AG04449 (cell line): ENCODE measurements at places on chromosomes 2 and 18.
A peak's percentile ranks its signal among the peaks of the same experiment; 100 is the strongest.

- no peak for DNase-seq
Measured at GRCh38 chr2:236554629-236555282, 14.9 kb upstream of the ACKR3 start.

DNA sequence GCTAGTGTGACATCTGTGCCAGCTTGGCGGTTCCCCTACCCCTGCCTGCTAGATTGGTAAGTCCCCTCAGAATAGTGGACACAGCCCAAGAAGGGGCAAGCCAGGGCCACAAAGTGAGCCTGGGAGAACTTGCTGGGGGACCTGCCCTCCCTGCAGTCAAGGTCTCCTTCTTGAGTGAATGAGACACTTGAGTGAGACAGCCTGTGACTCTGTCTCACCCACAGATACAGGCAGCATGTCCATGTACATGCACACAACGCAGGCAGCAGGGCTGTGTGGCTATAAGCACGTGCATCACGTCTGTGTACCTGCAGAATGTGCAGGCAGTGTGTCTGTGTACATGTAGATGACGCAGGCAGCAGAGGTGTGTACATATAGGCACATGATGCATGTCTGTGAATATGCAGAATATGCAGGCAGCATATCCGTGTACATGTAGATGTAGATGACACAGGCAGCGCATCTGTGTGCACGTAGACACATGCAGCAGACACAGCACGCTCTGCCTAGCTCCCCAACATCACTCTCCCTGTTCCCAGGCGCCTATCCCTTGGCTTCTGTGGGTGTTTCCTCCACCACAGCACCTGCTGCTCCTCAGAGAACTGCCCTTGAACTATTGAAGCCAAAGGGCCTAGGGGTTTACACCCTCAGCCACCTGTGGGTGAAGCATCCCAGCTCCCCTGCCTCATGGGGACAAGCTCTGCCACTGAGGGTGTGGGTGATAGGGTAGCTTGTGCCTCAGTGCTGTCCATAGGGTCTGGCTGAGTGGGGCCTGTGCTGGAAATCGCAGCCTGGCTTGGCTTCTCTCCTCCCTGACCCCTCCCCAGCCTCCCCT lies 147.2 kb upstream of the TWIST2 start:
- no peak for DNase-seq

DNA sequence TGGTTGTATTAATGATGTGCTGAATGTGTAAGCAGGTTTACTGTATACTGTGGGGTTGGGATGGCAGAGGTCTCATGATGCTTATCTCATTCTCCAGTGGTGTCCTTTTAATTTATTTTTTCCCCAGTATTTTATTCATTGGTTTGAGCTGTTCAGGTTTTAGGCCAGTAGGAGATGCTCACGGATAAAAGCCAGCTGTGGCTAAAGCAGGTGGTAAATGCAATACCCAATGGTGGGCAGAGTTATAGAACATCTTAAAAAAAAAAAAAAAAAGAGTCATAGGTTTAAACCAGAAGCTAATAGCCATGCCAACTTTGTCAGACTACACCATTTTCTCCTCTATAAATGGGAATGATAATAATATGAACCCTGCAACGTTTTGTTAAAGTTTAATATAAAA lies 57.8 kb upstream of the NEUROD1 start:
- DNase-seq, result no peak

DNA sequence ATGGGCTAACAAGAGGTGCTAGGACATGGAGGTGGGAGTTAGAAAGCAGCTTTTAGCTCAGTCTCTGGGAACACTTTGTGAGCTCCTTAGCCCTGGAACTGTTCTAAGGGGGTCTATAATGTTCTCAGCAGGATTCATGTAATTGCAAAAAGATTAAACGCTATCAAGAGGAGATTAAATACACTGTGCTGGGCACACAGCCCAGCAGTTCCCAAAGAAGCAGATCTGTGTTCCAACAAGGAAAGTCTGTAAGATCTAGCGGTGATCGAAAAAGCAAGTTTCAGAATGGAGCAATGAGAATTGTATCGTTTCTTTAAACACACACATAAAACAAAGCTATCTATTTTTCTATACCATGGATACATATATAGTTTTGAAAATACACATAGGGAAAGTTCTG lies 2.4 kb upstream of the ARID5A start:
- DNase-seq, result no peak

DNA sequence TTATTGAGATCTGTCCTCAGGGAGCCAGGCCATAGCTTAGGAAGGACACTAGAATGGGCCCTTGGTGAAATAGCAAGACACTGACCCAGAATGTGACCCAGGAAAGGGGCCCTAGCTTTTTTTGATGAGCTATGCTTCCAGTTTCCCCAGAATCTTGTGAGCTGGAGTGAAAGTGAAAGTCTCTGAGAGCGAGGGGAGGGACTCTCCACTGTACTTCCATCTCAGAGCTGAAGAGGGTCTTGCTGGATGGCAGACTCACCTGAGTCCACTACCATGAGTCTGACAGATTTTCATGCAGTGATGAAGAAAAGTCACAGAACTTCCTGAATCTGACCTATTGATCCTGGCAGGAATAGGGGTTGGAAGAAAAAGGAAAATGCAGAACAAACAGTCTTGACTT lies 3.1 kb downstream of the ARHGAP25 start:
- DNase-seq, result no peak

- no peak for DNase-seq
Measured at GRCh38 chr2:130842770-130843169, 6.1 kb downstream of the ARHGEF4 start.

DNA sequence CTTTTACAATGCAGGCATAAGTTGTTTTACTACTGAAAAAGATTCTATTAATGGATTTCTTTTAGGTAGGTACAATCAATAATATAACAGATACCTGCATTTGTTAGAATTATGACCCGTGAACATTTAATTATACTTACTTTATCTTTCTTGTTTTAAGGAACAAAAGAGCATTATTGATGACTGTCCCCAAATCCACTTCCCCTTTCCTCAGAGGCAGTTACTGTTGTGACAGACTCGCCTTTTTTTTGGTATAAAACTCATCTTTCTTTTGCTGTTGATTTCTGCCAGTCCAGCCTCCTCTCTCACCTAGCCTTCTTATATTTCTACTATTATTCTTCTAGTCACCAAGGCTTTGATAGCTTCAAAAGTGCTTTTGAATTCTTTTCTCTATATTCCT lies 12.1 kb downstream of the ACTR3 start:
- no peak for DNase-seq

DNA sequence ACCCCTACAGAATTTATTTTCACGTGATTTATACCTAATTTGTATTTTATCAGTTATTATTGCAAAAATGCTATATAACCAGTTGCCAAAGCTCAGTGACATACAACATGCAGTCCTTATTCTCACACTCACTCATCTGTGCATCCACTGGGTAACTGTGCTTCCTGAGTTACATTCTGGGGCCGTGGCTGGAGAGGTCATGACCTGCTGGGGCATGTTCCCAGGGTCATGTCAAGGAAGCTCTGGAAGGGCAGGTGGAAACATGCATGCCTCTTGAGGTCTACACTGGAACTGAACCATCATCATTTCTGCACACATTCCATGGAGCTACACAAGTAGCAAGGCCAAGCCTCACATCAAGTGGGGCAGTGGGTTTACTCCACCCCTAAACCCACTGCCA lies 715.5 kb downstream of the CNTNAP5 start:
- no peak for DNase-seq

- no peak for DNase-seq
Measured at GRCh38 chr2:27021253-27022049, 11.3 kb upstream of the TMEM214 start.

- DNase-seq, result no peak
Measured at GRCh38 chr18:69854455-69854854, 93.2 kb downstream of the CD226 start.

GRCh38 chr18:37482002-37482401 lies 83.6 kb downstream of the CELF4 start:
- no peak for DNase-seq

DNA sequence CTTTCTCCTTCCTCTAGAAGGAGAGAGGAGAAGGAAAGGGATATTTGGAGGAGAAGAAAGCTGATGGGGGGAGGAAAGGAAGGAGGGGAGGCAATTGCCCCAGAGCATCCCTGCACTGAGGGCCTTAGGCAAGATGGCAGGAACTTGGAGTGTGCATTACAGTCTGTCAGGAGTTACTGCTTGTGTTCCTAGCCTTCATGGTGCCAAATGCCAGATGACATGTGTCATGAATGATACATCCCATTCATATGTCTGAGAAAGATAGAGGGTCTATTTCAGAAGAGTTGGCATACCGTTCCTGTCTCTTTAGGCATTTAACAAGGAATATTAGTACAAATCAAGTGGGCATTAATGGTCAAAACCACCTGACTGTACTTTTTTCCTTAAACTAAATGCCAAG lies 232.1 kb upstream of the NT5C1B start:
- DNase-seq, result no peak

DNA sequence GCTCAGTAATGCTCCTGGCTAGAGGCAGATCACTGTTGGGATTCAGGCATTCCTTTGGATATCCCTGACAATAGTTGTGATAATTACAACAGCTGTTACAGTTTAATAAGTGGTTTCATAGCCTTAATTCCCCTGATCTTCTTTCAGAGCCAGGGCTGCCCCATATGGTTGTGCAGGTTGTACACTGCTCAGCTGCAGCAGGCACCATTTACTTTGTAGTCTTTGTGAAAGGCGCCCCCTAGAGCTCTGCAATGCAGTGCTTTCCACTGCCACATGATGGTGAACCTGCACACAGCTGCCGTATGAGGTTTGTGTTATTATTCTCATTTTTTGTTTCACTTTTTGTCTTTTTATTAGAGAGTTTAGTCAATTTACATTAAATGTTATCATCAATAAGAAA lies 239.1 kb downstream of the KCNS3 start:
- no peak for DNase-seq

- DNase-seq, result no peak
Measured at GRCh38 chr2:48714245-48714644, 41.3 kb downstream of the LHCGR start.

- DNase-seq, result peak; percentile 97
Measured at GRCh38 chr2:237315170-237315828, 98.7 kb downstream of the COL6A3 start.

GRCh38 chr2:42408009-42408408 lies 47.0 kb upstream of the COX7A2L start:
- no peak for DNase-seq

- no peak for DNase-seq
Measured at GRCh38 chr2:237480988-237481525, 6.0 kb upstream of the MLPH start.

GRCh38 chr2:72291059-72291458 lies 143.4 kb upstream of the CYP26B1 start:
- DNase-seq, result no peak

GRCh38 chr2:175430236-175430635 lies 248.7 kb upstream of the ATP5MC3 start:
- DNase-seq, result no peak

DNA sequence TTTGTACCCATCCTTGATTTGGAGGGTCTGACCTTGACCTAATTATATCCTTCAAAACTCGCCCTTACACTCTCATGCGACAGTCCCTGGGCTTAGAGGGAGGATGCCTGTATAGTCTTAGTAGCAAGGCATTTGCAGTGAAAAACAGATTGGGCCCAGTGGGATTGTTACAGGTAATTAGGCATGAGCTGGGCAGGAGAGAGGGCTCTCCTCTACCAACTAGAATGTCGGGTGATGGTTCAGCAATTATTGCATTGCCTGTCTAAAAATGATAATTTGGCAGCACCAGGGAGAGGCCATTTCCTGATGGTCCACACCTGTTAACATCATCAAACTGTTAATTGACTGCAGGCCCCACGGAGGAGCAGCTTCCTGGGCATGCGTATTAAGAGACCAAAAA lies 32.4 kb downstream of the COMMD1 start:
- no peak for DNase-seq

GRCh38 chr2:20509301-20509769 lies 62.5 kb downstream of the RHOB start:
- no peak for DNase-seq
